ENCODE measurements at places on chromosomes 16 and 17.

GRCh38 chr17:78048346-78049292, 79.9 kb downstream of the TMC6 start:
- DNase-seq, result no peak

- DNase-seq, result no peak
Measured at GRCh38 chr16:87575027-87575804, 27.1 kb upstream of the JPH3 start.

DNA sequence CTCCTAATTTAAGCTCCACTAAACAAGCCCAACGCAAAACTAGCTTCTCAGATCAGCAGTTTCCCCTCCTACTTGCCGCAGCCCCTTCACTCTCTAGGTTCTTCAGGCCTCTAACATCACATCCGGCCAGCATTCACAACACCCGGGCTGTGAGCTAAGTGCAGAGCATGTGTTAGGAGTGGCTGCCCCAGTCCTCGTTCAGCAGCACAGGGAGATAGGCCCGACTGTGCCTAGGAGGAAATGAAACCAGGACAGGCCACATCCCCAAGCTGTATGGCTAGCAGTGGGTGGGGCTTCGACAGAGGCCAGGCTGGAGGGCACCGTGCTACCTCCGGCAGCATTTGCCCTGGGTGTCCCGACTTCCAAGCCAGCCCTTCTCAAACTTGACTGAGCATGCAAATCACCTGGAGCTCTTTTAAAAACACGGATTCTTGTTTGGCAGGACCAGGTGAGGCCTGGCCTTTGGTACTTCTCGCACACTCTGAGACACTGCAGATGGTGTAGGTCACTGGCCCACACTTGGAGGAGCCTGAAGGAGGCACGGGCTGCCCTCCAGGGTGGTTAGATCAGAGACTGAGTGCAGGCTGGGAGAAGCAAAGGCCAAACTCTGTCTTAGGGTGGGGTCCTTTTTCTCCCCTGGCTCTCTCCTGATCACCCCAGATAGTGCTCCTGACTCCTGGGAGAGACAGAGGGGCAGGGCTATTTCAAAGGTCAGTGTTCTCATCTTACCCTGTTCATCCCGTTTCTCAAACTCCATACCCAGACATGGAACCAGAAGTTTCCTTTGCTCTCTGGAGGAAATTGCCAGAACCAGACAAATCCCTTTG, 202.0 kb downstream of the C16orf78 start:
- no peak for DNase-seq

DNA sequence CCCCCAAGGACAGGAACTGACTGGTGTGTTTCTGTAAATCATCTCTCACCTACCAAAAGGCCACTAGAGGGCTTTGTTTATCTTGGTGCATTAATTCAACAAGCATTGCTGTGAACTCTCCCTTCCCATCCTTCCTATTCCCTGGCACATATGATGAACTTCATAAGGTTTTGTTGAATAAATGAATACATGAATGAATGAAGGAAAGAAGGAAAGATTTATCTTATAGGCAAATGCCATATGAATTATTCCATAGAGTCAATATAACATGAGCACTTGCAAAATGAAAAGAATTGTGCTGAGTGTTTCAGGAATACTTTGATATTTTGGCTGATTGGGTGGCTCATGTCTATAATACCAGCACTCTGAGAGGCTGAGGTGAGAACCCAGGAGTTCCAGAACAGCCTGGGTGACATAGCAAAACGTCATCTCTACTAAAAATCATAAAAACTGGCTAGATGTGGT, 4.3 kb downstream of the SPDYE4 start:
- DNase-seq, result no peak

DNA sequence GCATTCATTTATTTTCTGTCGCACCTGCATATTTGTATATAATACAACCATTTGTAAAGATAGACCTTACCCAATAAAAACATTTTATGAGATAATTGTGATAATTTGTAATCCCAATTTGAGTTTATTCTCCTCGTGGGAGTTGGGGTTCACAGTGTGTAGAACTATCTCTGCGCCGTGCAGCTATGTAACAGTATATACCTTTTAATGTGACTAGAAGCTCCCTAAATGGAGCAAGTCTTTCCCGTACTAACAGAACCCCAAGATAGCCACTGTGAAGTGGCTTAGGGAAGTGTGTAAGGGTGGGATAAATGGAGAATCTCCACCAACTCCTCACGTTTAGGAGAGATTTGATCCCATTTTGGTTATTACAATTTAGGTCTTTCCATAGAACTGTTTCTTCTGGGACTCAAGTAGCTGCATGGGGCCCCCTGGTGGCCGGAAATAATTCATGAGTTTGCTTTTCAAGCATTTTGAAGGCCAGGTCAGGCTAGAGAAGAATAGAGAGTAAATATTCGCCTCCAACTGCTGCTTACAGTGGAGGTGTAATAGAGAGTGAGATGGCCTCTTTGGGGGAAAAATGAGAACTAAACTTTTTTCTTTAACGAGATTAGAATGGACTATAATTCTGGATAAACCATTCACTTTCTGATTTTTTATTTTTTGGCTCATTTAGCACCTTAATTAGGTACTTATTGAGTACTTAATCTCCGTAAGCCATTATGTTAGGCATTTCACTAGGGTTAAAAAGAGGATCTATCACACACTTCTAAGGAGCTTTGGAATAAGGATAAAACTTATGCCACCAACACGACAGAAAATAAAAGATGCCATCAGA, 4.5 kb downstream of the TMEM100 start:
- peak; percentile 37 for DNase-seq
